ENCODE measurements at places on chromosomes 12 and 14.
A peak's percentile ranks its signal among the peaks of the same experiment; 100 is the strongest.

GRCh38 chr14:39877577-39878190 lies 445.5 kb upstream of the FBXO33 start:
- no peak for DNase-seq

DNA sequence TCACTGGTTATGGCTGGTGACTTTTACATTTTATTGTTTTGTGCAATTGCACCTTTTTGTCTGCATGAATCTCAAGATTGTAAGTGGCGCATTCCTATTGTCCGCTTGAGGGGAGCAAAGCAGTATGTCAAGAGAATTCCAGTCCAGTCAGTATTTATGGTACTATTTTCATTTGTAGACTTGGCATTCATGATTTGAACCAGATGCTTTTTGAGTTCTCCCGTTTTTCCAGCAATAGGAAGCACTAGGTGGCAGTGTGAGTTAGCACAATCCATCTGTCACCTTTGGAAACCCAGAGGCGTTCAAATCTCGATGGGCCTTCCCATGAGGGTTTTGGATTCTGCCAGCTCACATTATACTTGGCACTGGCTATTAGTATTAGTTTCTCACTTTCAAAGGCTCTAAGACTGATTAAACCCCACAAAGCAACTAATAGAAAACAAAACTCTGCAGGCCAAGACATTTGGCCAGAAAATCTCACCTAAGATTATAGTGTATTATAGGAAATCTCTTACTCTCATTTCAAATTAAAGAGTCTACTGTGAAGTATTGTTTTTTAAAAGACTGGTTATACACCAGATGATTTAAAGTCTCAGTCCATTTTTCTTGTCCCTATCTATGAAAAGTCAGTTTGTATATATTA lies 2.2 kb downstream of the DACT1 start:
- DNase-seq = peak; percentile 81

DNA sequence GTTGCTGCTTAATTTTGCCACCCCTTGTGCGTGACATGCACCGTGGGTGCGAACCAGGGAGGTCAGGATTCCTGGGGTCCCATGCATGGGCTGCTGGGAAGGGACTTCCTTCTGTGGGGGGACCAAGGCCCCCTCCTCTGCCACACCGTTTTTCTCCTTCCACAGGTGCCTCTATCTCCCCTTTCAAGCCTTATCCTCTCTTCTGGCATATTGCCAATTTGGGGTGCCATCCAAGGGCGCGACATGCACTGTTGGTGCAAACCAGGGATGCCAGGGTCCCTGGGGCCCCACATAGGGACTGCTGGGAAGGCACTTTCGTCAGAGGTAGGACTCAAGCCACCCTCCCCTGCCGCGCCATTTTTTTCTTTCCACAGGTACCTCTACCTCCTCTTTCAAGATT lies 289.0 kb downstream of the ALG10 start:
- no peak for DNase-seq

DNA sequence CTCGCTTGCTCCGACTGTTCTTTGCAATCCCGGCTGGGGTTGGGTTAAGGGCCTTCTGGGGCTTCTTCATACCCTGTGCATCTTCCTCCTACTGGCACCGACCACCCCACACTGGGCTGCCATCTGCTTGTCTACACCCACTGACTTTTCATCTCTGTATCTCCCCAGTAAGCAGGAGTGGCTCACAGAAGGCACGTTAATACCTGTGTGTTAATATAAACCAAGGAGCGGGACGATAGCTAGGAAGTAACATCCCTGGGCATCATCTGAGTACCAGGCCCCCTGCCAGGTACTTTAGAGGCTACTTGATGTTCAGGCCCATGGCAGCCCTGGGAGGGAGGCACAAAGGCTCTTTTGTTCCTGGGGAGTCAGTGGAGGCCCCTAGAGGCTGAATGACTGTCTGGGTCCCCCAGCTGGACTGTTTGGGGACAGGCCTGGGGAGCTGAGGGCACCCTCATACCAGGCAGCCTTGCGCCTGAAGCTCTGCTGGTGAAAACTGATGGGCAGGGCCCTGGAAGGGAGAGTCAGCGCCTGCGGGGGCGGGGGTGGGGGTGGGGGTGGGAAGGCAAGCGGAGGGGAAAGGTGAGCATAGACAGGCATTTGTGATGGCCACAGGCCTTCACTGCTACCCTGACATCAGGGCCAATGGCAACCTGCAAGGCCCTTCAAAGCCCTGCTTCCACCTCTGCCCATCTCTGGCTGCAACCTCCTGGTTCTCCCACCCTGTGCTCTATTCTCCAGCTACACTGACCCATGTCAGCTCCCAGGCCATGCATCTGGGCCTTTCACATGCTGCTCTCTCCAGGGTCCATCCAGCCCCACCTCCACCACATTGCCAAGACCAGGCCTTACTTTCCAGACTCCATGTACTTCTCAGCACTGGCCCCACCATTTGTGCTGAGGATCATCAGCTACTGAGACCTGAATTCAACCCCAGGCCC lies 34.2 kb upstream of the DEGS2 start:
- DNase-seq = no peak

DNA sequence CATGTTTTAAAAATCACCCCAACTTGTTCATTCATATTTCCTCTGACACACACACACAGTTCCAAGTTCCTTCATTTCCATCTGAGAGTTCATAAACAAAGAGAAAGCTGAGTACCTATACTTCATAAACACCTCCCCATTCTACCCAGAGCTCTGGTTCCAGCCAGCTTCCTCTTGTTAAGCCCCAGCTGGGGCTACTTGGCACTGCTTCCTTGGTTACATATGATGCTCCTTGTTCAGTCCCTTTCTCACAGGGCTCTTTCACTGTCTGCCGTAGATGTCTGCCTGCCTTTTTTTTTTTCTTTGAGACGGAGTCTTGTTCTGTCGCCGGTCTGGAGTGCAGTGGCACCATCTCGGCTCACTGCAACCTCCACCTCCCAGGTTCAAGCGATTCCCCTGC lies 77.5 kb downstream of the COX16 start:
- no peak for DNase-seq

GRCh38 chr14:88029500-88029899 lies 24.6 kb downstream of the GPR65 start:
- DNase-seq = no peak

DNA sequence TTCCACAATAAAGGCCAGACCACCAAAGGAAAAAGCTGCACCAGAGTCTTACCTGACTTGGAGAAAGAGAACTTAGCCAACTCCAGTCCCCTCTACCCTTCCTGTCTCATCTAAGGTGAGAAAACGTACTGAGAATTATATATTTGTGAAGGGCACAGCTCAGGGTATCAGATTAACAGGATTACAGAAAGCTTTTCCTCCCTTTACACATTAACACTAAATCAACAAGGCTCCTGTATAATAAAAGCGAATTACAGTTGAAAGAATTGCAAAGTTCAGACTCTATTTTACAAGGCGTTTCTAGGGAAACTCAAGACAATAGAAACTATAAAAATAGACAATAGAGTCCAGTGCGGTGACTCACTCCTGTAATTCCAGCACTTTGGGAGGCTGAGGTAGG lies 82.7 kb upstream of the RPL10L start:
- DNase-seq = no peak

DNA sequence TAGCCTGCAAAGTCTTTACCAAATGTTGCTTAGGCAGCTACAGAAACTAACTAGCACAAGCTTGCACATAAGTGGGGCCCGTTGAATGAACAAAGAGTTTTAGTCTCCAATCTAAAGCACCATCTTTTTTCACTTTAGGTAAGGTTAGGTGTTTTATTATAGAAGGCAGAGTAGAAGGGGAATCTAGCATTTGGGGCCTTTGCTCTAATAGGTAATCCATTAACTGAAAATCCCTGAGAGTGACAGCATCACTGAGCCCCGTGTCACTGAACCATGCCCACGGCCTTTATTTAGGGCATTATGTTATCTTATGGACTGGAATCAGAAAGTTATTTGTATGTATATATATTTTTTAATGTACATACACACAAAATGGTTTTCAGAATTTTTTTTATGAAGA lies 25.1 kb downstream of the CPNE8 start:
- DNase-seq = no peak

DNA sequence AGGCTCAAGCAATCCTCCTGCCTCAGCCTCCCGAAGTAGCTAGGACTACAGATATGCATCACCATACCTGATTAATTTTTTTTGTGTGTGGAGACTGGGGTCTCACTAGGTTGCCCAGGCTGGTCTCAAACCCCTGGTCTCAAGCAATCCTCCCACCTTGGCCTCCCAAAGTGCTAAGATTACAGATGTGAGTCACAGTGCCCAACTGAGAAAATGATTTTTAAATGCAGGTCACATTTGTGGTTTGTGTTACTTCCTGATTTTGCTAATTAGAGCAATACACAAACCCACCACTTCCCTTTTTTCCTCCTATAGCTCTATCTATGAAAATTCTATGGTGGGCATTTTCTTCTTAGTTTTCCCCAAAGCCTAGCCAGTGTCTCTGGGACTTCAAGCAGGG lies 45.5 kb upstream of the TMEM263 start:
- DNase-seq = no peak

- DNase-seq = no peak
Measured at GRCh38 chr12:24854908-24855307, 94.0 kb downstream of the BCAT1 start.

DNA sequence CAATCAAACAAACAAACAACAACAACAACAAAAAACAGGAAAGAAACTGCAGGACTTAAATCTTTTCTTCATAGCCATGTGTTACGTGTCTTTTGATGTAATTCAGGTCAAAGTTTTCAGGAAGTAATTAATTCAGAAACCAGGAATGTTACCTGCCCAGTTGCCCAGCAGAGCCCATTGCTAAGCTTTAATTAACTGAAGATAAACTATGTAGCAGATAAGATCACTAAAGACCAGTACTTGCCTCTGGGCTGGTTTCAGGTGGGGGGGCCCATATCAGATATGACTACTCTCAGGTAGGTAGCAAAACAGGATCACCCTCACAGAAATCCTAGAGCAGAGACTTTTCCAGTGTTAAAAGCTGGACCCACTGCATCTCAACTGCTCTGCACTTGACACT lies 69.2 kb downstream of the LIN7A start:
- no peak for DNase-seq

DNA sequence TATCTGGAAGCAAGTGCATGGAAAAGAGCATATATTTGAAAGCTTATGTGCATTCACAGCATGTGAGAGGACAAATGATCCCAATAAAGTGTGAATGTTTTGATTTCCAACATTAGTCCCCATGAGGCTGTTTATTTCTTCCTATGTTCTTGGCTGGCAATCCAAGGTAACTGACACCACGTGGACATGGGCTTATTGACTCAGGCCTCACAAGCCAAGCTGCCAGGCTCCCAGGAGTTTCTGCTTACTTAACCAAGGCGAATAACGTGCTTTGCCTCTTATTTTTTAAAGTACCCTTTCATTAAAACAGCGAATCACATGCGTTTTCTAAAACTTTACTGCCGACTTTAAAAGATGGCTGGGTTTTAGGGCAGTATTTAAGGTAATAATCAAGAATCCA lies 441.7 kb downstream of the FUT8 start:
- DNase-seq = no peak

DNA sequence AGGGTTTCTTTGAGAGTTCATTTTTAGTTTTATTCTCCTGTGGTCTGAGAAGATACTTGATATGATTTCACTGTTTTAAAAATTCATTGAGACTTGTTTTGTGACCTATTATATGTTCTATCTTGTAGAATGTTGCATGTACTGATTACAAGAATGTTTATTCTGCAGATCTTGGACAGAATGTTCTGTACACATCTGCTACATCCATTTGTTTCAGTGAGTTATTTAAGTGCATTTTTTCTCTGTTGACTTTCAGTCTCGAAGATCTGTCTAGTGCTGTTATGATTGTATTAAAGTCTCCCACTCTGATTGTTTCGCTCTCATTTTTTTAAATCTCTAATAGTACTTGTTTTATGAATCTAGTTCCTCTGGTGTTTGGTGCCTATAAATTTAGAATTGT lies 1319.8 kb downstream of the TMEM121 start:
- DNase-seq = no peak

GRCh38 chr12:16349131-16349460 lies 1.7 kb downstream of the MGST1 start:
- DNase-seq = peak; percentile 82

DNA sequence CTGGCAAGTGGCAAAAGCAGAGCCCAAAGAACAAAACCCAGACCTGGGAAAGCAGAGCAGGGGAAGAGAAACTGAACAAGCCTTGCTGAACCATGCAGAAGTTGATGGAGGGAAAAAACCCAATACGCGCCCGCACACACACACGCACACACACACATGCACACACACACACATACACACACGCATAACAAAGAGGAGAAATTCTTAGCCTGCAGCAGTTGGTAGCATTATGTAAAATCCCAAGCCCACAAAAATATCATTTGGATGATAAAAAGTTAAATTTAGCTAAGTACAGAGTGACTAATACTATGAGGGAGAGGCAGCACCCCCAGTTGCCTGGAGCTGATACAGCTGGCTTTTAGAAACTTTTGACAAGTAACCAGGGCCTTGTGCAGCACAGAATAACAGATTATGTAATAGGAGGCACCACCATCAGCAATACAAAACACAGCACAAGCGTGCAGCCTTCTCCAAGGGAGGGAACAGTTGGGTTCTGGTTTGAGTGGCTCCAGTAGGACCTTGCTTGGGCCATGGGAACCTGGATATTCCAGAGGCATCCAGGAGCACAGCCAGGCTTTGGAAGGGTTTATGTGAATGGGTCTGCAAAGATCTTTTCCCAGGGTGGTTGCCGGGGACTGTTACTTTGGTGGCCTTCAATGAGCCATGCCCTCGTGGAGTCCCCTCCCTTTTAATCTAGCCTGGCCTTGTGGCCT lies 35.3 kb downstream of the PITPNM2 start:
- peak; percentile 88 for DNase-seq

DNA sequence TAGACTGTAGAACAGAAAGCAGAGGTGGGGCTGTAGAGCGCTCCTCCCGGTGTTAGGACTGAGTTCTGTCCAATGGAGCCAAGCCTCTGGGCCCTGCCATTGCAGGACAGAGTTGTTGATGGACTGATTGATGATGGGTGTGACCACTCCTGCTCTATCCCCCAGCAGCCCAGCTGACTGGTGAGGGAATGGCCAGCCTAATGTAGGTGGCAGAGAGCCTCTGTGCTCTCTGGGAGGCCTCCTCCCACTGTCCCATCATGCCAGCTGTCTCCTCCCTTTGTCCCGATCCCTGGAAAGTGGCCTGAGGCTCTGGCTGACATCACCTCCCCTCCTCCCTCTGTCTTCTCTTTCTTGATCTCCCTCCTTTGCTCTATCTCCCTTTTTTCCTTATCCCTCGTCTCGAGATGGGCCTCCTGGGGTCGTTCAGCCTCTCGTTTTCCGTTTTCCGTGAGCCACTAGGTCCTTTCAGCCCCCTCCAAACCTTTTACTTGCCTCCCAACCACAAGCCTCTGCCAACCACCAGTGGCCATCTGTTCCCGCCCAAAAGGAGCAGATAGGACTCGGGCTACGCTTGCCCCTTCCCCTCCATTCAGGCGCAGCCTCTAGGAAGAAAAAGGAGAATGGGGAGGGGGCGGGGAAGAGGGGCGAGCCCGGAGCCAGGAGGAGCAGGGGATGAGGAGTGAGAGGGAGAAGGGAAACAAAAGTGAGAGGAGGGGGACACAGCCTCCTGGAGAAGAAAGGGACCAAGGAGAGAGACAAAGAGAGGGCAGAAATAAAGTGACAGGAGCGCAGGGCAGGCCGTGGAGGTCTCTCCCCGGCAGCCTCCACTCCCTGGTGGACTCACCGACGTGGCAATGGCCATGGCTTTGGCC lies 572 bp downstream of the EFS start:
- peak; percentile 43 for DNase-seq

Data from GM03348 (cell line).